ENCODE measurements at places on chromosomes 4 and X.

GRCh38 chrX:73916931-73917667 is 354.1 kb downstream of the CHIC1 start:
- no peak for DNase-seq

DNA sequence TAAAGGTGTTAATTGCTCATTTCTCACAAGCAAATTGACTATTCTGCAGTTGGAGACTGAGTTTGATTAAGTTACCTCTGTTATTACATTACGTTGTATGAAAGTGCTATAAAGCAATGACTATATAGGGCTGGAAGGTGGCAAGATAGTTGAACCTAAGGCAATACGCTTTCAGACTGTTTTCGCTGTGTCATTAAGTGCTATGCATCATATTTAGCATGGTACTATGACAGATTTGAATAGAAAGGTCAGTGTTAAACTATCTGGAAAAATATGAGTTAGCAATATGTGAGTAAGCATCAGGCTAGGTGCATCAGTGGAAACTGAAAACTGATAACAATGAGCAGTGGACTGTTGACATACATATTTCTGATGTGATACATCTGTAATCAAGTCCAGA is 206.0 kb upstream of the ARHGAP24 start:
- no peak for DNase-seq

GRCh38 chr4:122882857-122883735 is 39.3 kb downstream of the NUDT6 start:
- DNase-seq: no peak

DNA sequence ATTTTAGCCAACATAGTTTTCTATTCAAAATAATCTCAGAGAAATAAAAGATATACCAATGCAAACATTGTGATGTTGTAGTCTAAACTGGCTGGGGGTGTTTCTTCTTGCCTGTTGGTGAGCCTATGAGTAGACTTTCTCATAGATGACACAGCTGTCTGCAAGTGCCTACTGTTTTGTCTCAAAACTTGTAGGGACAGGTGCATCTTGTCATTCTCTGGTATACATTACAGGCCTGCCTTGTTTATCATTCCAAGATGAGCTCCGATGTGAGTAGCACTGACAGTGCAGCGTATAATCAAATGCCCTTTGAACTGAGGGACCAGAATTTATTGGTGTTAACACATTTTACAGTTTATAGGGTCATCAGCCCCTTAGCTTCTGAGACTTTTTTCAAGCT is 353.8 kb downstream of the PRDM5 start:
- DNase-seq: no peak

GRCh38 chr4:27828843-27829242 is 968.2 kb downstream of the STIM2 start:
- no peak for DNase-seq

GRCh38 chr4:124459941-124460310 is 252.6 kb downstream of the ANKRD50 start:
- no peak for DNase-seq

- DNase-seq: no peak
Observed at GRCh38 chr4:31016322-31017061, 296.3 kb downstream of the PCDH7 start.

DNA sequence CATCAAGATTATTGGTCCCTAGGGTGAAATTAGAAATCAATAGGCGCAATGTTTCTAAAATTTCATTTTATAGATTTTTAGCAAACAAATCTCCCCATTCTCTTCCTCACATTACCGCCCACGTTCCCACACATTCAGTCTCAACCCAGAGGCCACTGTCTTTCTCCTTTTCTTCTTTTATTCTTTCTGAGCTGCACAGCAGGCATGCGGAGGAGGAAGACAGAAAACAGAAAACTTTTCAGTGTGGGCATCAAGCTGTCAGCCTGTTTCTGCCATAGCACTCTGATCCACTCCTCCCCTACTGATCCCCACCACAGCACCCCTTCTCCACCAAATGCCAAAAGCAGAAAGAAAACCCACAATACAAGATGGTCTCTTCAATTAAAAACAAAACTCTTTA is 94.8 kb upstream of the ADAMTS3 start:
- DNase-seq: no peak

GRCh38 chrX:87515836-87516235 is 1.8 kb upstream of the KLHL4 start:
- DNase-seq: no peak

GRCh38 chrX:72020788-72021187 is 110.1 kb downstream of the NHSL2 start:
- no peak for DNase-seq

- DNase-seq: no peak
Observed at GRCh38 chrX:129559783-129560182, 19.7 kb downstream of the OCRL start.

DNA sequence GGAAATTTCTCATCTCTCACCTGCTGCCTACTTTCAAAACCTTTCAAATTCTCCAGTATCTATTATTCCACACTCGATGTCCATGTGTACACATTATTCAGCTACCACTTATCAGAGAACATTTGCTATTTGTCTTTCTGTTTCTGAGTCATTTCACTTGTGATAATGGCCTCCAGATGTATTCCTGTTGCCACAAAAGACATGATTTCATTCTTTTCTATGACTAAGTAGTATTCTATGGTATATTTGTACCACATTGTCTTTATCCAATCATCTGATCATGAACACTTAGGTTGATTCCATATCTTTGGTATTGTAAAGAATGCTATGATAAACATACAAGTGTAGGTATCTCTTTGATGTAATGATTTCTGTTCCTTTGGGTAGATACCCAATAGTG is 310.1 kb upstream of the SPOCK3 start:
- DNase-seq: no peak

- no peak for DNase-seq
Observed at GRCh38 chr4:143700416-143701352, at the start of gene FREM3. FREM3 (minus strand) TSS chr4:143700675; CDS start chr4:143700675, 0 bp downstream.

DNA sequence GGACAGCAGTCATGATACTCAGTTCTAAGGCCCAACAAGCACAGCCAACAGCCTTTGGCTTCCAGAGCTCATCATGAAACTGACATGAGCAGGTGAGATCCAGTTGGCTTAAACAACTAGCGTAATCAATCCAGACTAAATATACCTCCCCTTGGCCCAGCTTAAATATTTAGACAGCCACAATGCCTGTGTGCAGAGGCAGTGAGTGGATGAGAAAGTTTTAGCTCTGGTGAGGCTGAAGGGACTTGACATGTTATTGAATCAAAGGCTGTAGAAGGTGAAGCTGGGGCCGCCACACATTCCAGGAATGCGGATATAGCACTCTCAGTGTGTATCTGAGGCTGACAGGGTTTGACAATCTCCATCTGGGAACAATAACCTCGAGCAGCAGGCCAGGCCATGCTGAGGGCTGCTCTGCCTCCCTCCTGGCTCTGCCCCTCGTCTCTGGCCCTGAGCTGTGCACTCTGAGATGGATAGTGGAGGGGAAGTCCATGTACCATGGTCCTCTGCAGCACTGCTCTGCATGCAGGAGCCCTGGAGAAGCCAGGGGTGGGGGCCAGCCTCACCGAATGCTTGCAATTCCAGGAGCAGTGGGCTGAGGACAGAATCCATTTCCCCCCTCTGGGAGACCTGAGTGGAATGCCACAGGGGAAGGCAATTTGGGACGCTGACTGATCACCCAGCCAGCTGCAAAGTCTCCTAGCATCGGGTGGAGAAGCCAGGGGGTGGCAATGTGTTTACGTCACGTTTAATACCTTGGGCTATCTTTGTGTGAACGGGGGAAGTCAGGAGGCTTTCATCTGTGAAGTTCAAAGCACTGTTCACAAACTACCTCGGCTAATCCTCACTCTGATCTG is 37.3 kb upstream of the RASL11B start:
- no peak for DNase-seq

GRCh38 chrX:72053508-72053907 is 78.2 kb downstream of the RTL5 start:
- no peak for DNase-seq

DNA sequence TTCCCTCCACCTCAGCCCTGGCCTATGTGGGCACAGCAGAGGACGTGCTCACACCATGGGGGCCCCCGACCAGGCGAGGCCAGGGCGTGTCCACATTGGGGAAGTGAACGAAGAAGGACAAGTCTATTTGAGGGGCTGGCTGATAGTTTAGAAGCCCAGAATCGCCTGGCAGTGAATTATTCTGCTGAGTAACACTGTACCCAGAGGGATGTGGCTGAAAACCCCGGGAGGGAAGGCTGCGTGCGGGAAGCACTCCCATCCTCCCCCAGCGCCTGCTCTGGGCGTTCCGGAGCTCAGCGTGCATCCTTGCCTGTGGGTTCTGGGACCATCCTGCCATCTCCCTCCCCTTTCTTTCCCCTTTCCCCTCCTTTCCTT is 66.6 kb downstream of the TRMT44 start:
- no peak for DNase-seq

- DNase-seq: no peak
Observed at GRCh38 chrX:106159861-106160282, 8.2 kb upstream of the PWWP3B start.

DNA sequence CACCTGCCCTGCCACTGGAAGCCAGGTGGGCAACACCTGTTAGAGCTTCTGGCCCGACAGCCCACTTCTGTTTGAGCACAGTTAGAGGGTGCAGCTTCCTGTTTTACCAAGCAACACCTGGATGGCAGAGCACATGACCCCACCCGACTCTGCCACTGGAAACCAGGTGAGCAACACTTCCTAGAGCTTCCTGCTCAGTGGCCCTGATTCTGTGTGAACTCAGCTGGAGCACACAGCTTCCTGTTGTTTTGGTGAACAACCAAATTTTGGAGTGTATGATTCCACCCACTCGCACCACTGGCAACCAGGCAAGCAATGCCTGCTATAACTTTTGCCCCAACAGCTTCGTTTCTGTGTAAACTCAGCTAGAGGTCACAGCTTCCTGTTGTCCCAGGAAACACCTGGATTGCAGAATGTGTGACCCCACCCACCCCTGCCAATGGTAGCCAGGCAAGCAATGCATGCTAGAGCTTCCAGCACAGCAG is 163.8 kb upstream of the KLF8 start:
- DNase-seq: no peak

DNA sequence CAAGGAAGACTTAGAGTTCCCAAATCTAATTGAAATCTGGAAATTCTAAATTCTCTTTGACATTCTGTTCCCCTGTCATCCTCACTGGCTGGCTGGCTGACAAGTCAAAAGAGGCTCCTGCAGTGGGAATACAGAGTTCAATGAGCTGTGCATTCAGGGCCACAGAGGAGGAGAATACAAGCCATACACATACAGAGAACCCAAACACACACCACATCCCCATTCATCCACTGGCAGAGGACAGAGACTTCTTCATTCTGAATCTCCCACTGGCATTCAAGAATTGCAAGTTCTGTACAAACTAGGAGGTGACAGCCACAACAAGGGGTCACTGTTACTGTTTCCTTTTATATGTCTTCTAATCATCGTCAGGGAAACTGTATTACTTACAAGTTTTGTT is 49.7 kb downstream of the SAT1 start:
- no peak for DNase-seq

DNA sequence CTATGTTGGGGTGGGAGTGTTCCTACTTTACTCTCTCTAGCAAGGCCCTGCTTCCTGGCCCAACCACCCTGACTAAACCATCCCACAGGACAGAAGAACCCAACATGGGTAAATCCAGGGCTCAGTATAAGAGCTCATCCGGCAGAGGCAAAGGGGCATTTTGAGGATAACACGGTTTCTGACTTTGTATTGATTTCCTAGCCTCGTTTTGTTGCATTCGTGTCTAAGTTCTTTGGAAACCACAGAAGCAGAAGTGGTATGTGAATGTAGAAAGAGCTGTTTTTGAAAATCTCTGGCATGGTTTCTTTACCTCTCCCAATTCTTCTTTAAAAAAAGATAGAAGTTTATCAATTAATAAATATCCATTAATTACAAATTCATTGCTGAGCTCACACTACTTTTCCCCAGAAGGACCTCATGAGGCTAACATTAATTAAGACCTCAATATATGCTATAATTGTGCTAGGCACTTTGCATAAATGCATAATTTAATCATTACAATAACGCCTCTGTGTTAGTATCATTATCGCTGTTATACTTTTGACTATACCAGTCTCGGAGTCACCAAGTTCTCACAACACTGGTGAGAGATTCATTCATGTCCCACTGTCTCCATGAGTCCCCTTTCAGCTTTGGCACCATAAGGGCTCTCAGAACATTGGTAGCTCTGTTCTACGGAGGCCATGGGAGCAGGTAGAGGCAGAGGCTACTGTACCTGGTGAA is 5.8 kb upstream of the CLNK start:
- DNase-seq: no peak

DNA sequence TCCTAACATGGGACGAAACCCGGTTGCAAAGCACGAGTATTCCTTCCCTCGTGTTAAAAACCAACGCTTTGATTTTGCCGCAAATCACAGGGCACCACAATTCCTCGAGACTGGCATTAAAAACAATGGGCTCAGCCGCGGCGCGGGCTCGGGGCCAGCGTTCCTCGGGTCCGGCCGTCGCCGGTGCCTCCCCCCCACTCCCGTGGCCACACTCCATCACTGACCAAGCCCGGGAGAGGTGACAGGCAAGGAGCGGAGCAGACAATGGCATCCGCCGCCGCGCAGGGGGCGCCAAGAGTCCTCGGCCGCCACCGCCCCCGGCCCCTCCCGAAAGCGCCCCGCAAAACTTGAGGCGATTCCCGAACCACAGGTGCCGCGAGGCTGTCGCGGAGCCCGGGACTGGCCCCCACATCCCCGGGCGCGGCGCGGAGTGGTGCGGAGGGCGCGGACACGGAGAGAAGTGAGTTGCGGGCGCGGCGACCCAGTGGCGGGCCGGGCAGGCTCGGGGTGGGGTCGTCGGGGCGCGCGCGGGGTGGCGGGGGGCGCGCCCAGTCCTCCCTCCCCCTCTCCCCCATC is 445 bp downstream of the AP1S2 start:
- DNase-seq: peak; percentile 23

- DNase-seq: no peak
Observed at GRCh38 chr4:74111990-74112389, 13.0 kb upstream of the CXCL2 start.

GRCh38 chrX:118974908-118975671 is 672 bp downstream of the LONRF3 start:
- DNase-seq: peak; percentile 39

GRCh38 chr4:185958094-185958747 is 110.7 kb upstream of the TLR3 start:
- DNase-seq: no peak

GRCh38 chr4:186201535-186202230 is 10.3 kb downstream of the CYP4V2 start:
- peak; percentile 42 for DNase-seq

DNA sequence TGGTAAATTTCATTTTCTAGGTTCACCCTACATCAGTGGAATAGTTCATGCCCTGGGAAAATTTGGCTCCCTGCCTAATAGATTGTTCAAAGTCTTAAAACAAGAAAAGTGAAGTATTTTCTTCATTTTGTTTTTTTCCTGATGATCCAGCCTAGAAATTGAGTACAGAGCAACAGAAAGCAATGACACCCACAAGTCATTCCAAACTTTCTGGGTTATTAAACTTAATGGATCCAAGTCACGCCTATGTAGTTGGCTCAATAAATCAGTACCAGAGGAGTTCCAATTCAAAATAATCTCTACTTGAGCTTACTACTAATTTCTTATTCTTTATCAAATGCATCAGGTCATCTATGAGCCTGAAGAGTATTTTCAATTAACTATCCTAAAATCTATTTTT is 937.6 kb upstream of the SLIT2 start:
- no peak for DNase-seq
